Activated T-helper 1 cell treated with anti-CD3 and anti-CD28 coated beads, Interleukin-2, amount 50 U/mL, for 16 hours (primary cell): ENCODE measurements at places on chromosomes 1 and 21.

- DNase-seq: peak; percentile 38
Observed at GRCh38 chr1:203271018-203271743, 34.1 kb upstream of the BTG2 start.

- no peak for DNase-seq
Observed at GRCh38 chr1:65309304-65310077, at the start of gene DNAJC6. TSS of gene DNAJC6 (plus strand) at chr1:65309543. CDS start at chr1:65309746, 203 bp downstream.

GRCh38 chr1:27522432-27523336 lies 32.7 kb upstream of the WASF2 start:
- DNase-seq: peak; percentile 45

DNA sequence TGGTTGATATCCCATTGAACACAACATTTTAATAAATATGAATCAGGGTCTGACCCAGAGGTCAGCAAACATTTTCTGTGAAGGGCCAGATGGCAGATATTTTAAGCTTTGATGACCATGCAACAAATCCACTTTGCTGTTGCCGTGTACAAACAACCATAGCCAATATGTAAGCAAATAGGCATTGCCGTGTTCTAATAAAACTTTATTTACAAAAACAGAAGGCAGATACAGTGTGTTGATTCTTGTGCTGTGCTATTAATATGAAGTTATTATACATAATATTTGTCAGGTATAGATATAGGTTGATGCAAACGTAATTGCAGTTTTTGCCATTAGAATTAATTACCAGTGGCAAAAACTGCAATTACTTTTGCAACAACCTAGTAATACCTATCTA lies 8.8 kb upstream of the XCL1 start:
- no peak for DNase-seq

DNA sequence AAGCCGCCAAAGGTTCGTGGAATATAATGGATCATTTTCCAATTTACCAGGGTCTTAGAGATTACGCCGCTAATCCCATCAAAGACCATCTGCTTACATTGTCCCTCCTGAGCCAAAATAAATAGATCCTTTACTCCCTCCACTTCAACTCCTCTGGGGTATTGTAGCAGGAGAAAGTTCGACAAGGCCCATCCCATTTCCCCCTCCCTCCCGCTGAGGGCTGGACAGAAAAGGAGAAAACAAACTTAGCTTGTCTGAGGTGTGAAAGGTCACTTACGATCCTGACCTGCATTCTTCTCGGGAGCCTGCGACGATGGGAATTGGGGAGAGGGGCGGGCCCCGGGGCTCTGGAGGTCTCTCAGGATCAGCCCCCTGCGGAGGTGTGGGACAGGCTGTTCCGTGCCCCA lies 60.8 kb downstream of the MEF2D start:
- DNase-seq: no peak

GRCh38 chr1:103783944-103784377 lies 34.3 kb downstream of the AMY1C start:
- DNase-seq: no peak

DNA sequence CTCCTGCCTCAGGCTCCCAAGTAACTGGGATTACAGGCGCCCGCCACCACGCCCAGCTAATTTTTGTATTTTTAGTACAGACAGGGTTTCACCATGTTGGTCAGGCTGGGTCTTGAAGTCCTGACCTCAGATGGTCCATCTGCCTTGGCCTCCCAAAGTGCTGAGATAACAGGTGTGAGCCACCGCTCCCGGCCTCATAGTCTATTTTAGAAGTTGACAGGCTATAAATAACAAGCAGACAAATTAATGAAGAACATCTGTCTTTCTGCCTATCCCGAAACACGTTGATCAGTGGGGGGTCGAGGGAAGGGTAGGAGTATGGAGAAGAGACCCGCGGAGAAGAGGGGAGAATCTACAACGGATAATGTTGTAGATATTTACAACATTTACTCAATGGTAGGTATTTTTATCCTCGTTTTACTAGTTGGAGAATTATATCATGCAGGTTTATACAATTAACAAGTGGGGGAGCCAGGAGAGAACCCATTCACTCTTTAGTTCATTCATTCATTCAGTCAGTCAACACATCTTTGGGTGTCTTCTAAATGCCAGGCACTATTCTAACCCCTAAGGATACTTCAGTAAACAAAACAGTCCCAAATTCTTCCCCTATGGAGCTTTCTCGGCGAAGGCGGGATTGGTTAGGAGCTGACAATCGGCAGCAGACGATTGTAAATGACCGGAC lies 497 bp upstream of the IFNAR2 start:
- DNase-seq: no peak
